ENCODE measurements at places on chromosomes 3 and 15. TPM values are rescaled to one million over a fixed set of nuclear protein-coding genes. Genes with fewer than 3 reads are reported as not detected.
A peak's percentile ranks its signal among the peaks of the same experiment; 100 is the strongest.

GRCh38 chr3:64203216-64203615, 22.1 kb downstream of the PRICKLE2 start:
- peaks cover 7% of the 10 kb centered on the region for H3K36me3 ChIP-seq
- H3K4me1 ChIP-seq: peaks cover 14% of the 10 kb centered on the region
- DNase-seq: peak; percentile 61
- H3K4me3 ChIP-seq: no peak overlapping the region
- H3K27ac ChIP-seq: no peak overlapping the region
- no peaks in the 10 kb centered on the region for H3K27me3 ChIP-seq

DNA sequence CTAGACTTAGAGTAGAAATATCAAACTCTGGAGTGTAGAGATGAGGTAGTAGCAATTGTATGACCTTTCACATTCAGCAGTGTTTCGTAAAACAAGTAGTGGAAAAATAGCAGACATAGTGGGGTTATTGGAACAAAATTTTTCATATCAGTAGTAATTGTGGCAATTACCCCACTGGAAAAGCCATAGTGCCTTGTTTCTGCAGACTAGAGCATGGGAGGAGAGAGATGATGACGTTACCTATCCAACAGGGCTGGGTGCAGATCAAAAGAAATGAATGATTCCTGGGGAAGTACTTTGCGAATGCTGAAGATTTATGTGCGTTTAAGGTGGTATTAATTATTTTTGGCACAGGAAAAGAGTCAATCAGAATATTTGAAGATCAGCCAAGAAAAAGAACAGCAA, 147.0 kb upstream of the LRRFIP2 start:
- no peaks in the 10 kb centered on the region for H3K4me1 ChIP-seq
- H3K36me3 ChIP-seq: peaks cover 33% of the 10 kb centered on the region
- no peak for DNase-seq
- no peak overlapping the region for H3K27ac ChIP-seq
- H3K27me3 ChIP-seq: no peaks in the 10 kb centered on the region

DNA sequence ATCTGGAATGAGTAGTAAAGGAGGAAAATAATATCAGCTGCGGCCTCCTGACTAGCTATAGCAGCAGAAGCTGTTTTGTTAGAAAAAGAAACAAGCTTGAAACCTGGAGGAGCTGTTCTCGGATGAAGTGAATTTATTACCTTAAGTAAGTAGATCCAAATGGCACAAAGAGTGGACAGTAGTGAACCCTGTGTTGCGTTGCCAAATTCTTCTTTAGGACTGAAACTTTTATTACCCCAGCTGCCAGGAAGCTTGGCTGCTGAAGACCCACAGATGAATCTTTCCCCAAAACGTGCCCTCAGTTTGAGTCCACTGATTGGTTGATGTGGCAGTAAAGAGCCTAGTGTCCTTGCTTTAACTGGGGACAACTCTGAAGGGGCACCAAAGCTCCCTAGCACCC, 366.8 kb upstream of the GBE1 start:
- no peaks in the 10 kb centered on the region for H3K27me3 ChIP-seq
- H3K27ac ChIP-seq: no peak overlapping the region
- H3K36me3 ChIP-seq: no peaks in the 10 kb centered on the region
- no peak for DNase-seq
- H3K4me1 ChIP-seq: no peaks in the 10 kb centered on the region

DNA sequence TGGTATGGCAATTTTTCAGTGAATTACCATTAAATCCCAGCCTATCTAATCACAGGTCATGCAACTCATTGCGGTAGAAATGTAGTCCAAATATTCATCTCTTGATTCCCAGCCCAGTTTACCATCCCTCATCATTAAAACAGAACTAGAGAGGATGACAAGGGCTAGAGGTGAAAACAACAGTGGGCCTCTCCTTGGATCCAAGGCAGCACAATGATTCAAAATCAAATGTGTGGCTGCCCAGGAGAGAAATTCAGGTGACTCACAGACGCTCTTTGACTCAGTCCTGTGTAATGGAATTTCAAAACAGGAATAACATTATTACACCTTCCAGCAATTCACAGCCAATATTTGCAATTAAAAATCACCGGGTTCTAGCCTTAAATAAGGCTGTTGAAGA, 246.5 kb downstream of the TBL1XR1 start:
- no peaks in the 10 kb centered on the region for H3K27me3 ChIP-seq
- no peak overlapping the region for H3K27ac ChIP-seq
- H3K4me1 ChIP-seq: peaks cover 6% of the 10 kb centered on the region
- no peak overlapping the region for H3K4me3 ChIP-seq

DNA sequence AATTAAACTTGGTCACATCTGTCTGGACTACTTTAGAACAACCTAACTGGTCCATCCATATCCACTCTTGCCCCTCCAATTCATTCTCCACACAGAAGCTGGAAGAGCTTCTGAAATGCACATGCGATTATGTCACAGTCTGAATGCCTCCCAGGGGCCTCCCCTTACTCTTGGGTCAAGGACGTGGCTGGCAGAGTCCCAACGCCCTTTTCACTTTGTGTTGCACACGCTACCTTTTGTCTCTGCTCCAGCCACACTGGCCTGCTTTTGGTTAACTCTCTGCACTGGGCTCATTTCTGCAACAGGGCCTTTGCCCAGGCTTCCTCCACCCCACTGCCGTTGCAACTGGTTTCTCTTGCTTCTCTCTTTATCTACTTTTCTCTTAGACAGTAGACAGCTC, 245.2 kb downstream of the IL20RB start:
- H3K27ac ChIP-seq: no peak overlapping the region
- H3K4me3 ChIP-seq: no peak overlapping the region
- no peak for DNase-seq
- no peaks in the 10 kb centered on the region for H3K4me1 ChIP-seq

- DNase-seq: no peak
- H3K4me3 ChIP-seq: no peak overlapping the region
- H3K27me3 ChIP-seq: no peaks in the 10 kb centered on the region
- no peaks in the 10 kb centered on the region for H3K36me3 ChIP-seq
- H3K27ac ChIP-seq: peak overlapping the region; percentile 23
- H3K4me1 ChIP-seq: peaks cover 10% of the 10 kb centered on the region
Measured at GRCh38 chr15:76169911-76170800, 110.4 kb downstream of the TMEM266 start.

GRCh38 chr3:61940236-61940635, 378.9 kb downstream of the PTPRG start:
- no peaks in the 10 kb centered on the region for H3K36me3 ChIP-seq
- H3K4me1 ChIP-seq: no peaks in the 10 kb centered on the region
- no peak for DNase-seq

- H3K36me3 ChIP-seq: no peaks in the 10 kb centered on the region
- H3K4me1 ChIP-seq: no peaks in the 10 kb centered on the region
- peaks cover 19% of the 10 kb centered on the region for H3K27me3 ChIP-seq
- no peak overlapping the region for H3K27ac ChIP-seq
- no peak overlapping the region for H3K4me3 ChIP-seq
- DNase-seq: no peak
Measured at GRCh38 chr3:69160525-69160924, 38.1 kb upstream of the LMOD3 start.

DNA sequence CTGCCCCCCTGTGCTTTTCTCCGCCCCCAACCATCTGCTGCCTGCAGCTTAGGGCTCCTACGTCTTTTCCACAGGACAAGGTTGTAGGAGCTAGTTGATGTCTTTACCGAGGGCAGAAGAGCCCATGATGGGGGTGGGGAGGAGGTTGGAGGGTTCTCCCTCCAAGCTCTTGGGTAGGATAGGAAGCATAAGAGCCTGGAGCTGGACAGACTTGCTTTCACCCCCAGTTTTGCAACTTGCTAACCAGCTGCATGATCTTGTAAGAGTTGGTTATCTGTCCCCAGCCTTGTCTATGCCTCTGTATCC, 856 bp downstream of the ABCF3 start:
- peaks cover 3% of the 10 kb centered on the region for H3K4me1 ChIP-seq
- no peaks in the 10 kb centered on the region for H3K27me3 ChIP-seq
- peaks cover 60% of the 10 kb centered on the region for H3K36me3 ChIP-seq

- peak; percentile 64 for DNase-seq
- no peaks in the 10 kb centered on the region for H3K4me1 ChIP-seq
- H3K4me3 ChIP-seq: no peak overlapping the region
- H3K36me3 ChIP-seq: peaks cover 9% of the 10 kb centered on the region
- H3K27ac ChIP-seq: no peak overlapping the region
Measured at GRCh38 chr3:180980611-180981010, 8.9 kb downstream of the DNAJC19 start.

DNA sequence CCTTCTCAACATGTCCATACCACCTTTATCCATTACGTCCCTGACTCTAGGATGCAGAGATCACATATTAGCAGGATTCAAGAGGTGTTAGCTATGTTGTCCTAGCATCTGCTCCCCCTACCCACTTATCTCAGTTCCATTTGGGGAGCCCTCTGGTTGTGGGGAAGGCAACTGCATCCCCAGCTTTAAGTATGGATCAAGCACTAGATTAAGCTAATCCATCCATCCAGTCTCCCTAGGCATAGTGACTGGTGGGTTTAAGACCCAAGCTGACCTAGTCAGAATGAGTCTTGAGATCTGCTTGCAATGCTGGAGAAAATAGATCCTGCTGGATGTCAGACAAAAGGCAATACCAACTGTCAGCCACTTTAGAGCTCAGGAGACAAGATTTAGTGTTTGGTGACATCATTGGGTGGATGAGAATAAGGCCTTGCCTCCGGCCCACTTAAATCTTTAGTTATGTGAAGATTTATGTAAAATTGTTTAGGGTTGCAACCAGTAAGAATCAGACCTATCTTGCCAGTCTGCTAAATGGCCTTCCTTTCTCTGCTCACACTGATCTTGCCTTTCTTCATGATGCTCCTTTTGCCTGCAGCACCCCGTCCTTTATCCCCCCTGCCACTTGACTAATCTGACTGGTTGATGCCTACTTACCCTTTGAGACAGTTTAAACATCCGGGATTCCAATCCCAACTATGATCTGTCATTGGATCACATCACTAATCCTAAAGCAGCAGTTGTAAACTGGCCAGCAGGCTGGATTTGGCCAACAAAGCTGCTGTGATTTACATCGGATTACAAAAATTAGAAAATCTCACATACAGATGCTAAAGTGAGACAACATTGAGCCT, 2.1 kb upstream of the ISY1 start:
- no peak for DNase-seq
- no peak overlapping the region for H3K4me3 ChIP-seq
- H3K27me3 ChIP-seq: no peaks in the 10 kb centered on the region
- H3K27ac ChIP-seq: no peak overlapping the region

DNA sequence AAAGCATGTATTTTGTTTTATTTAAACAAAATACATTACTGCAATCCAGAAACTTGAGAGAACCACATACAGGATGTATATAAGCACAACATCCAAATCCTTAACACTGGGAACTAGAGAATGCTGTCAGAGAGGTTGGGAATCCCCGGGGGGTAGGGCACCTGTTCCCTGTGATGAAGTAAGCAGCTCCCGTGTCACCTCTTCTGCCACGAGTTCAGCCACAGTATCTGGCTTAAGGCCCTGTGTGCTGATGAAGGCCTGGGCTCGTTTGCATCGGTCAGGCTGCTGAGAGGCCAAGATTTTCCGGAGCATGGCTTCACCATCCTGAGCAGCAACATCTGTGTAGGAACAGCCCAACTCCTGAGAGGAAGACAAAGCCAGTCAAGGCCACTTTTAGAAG, 36.4 kb downstream of the EIF3J start:
- H3K36me3 ChIP-seq: peaks cover 29% of the 10 kb centered on the region
- H3K4me1 ChIP-seq: no peaks in the 10 kb centered on the region
- DNase-seq: peak; percentile 10
- H3K27ac ChIP-seq: no peak overlapping the region

- peaks cover 9% of the 10 kb centered on the region for H3K4me1 ChIP-seq
- H3K27ac ChIP-seq: no peak overlapping the region
- H3K27me3 ChIP-seq: no peaks in the 10 kb centered on the region
- peak; percentile 31 for DNase-seq
Measured at GRCh38 chr3:133965013-133965570, 64.6 kb downstream of the SLCO2A1 start.

DNA sequence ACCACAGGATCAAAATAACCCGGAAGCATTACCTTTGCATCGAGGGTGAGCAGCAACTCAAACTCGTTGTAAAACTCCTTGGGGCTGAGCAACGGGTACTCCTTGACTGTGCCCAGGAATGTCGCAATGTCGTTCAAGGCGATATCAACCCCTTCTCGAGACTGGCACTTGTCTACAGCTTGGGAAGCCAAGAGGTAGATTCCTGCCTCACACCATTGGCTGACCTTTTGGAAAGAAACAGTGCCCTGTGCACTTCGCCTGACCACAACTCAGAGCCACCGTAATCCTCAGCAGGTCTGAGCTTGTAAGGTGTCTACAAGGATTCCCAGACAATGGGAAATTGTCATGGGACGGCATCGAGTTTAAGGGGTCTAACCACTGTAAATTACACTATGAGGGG, 43.9 kb downstream of the B3GNT5 start:
- H3K36me3 ChIP-seq: no peaks in the 10 kb centered on the region
- H3K4me3 ChIP-seq: no peak overlapping the region
- peaks cover 12% of the 10 kb centered on the region for H3K4me1 ChIP-seq
- H3K27ac ChIP-seq: no peak overlapping the region

DNA sequence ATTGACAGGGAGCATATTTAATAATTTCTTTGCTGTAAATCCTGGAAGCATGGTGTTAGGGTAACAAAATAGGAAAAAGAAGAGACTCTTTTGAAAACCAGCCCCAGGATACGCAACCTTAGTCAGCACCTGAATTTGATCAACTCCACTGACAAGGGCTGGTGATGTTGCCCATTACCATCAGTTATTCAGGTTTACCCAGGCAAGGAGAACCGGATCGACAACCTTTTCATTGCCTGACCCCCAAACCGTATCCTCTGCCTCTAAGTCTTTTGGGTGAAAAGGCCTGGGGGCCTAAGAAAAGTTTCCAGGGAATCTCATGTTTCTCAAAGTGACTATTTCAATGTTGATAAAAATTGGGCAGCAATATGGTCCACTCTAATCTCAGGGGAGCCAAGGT, 313.3 kb downstream of the KBTBD8 start:
- no peak for DNase-seq
- H3K27ac ChIP-seq: no peak overlapping the region
- H3K27me3 ChIP-seq: no peaks in the 10 kb centered on the region
- no peaks in the 10 kb centered on the region for H3K36me3 ChIP-seq
- H3K4me3 ChIP-seq: no peak overlapping the region

Gene IL5RA
- total RNA-seq: not detected

Gene ZCWPW2
- 0.56 TPM for total RNA-seq

Gene GPR15
- not detected for total RNA-seq

Gene KNG1
- total RNA-seq: not detected

Gene CNTN4
- total RNA-seq: under 0.01 TPM

Gene OXTR
- total RNA-seq: 56.1 TPM
